ENCODE measurements at places on chromosomes 6 and 20.
A peak's percentile ranks its signal among the peaks of the same experiment; 100 is the strongest.

DNA sequence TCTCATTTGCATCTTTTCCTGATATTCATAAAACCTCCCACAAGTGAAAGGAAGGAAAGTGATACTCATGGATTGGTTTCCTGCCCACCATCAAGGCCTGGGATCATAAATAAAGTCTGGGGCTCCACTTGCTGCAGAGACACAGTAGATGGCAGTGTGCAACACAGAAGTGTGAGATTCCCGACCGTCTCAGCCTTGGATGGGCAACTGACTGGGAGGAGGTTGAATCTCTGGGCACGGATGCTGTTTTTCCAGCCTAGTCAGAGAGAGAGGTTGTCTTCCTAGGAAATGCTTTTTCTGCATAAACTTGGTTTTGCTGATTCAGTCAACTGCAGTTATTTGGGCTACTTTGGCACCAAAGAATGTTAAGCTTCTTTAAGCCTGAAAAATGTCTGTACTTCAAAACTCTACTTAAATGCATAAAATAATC lies 9.9 kb upstream of the RFPL4B start:
- peak; percentile 86 for DNase-seq

DNA sequence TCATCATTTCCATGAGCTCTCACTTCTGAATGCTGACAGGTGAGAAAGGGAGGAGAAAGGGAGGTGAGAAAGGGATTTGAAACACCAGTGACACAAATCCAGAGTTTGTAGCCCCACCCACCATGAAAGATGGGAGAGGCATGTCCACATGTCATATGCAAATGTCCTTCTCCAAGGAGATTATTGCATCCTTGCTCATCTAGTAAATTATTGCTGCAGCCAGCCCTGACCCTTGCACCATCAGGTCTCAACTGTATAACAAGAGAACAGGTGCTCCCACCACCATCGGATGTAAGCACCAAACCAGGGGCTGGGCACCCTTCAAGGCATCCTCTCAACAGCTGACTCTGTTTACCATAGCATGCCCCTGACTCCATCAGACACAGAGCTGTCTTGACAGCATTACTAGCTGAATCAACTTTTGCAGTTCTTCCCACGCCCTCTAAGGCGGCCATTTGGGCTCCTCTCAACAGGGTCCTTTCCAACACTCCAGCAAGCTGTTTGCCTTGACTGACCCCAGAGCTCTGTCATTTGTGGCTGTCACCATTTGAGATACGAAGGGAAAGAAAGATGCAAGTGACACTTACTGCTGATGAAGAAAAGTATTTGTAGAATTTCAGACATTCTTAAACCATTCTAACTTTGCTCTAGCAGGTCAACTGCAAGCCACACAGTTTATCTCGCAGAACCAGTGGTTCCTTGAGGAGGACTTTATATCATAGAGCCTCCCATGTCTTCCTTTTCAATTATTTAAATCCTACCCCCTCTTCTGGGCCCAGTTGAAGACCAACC lies 14.2 kb downstream of the GFOD1 start:
- DNase-seq, result no peak

- no peak for DNase-seq
Measured at GRCh38 chr20:49833483-49833882, 20.9 kb downstream of the SLC9A8 start.

- no peak for DNase-seq
Measured at GRCh38 chr6:138999949-139000725, 12.1 kb upstream of the REPS1 start.

DNA sequence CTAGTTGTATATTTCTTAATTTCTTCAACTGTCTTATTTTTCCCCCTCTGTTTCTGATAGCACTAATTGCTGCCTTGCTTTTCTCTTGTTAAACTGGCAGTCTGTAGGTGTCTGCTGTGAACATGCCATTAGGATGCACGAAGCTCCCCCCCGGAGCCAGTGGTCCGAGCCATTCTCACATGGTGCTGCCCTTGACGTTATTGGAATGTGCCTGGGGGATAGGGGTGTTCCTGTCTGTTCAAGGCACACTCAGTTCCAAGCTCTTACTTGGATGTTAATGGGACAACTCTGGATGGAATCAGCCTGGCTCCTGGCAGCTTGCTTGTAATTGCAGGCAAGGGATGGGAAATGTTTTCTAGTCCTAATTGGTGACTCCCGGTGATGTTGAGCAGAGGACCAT lies 68.4 kb downstream of the RREB1 start:
- DNase-seq, result no peak

- peak; percentile 25 for DNase-seq
Measured at GRCh38 chr20:24781418-24781980, 167.6 kb upstream of the CST7 start.

DNA sequence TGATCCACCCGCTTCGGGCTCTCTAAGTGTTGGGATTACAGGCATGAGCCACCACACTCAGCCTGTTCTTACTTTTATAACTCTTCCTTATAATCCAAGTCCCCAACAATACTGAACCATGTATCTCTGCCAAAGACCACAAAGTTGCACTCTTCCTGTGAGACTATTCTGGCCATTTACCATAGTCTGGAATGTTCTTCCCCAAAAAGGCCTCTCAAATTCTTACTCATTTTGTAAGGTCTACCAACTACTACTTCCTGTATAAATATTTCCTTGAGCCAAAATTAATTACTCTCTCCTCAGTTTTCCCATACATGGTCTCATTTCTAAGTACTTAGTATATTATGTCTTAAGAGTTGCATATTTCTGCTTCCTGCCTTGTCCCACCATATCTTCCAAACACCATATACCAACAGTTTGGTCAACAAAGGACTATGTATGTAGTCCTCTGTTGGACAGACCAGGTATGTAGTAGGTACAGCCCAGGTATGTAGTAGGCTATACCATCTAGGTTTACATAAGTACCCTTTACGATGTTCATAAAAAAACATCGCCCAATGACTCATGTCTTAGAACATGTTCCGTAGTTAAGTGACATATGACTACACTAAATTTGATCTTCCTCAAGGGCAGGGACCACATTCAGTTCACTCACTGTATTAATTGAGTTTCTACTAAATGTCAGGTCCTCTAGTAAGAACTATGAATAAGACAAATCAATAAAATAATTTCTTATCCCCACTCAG lies 22.0 kb downstream of the RANBP9 start:
- DNase-seq, result no peak

GRCh38 chr6:28980852-28981430 lies 24.2 kb downstream of the ZNF311 start:
- peak; percentile 72 for DNase-seq

DNA sequence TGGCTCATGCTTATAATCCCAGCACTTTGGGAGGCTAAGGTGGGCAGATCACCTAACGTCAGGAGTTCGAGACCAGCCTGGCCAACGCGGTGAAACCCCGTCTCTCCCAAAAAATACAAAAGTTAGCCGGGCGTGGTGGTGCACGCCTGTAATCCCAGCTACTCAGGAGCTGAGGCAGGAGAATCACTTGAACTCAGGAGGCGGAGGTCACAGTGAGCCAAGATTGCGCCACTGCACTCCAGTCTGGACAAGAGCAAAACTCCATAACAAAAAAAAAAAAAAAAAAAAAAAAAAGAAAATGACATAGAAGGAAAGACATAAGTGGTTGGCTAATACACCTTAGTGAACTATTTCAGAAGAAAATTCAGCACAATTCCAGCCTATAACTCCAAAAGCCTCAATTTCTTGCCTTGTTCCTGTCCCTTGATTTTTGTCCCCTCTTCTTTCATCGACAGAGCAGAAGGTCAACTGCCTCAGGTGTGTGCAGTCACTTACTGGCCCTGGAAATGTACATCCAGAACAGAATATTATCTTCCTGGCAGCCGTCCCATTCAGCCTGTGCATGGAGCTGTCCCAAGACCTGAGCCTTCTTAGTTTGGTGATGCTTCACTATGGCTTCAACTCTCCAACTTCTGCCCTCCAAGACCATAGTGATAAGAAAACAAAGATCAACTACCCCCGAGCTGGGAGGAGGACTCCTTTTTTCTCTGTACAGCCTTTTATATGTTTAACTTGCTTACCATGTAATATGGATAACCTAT lies 117.6 kb downstream of the LY86 start:
- no peak for DNase-seq

- no peak for DNase-seq
Measured at GRCh38 chr20:47305667-47306066, 50.8 kb downstream of the ZMYND8 start.

DNA sequence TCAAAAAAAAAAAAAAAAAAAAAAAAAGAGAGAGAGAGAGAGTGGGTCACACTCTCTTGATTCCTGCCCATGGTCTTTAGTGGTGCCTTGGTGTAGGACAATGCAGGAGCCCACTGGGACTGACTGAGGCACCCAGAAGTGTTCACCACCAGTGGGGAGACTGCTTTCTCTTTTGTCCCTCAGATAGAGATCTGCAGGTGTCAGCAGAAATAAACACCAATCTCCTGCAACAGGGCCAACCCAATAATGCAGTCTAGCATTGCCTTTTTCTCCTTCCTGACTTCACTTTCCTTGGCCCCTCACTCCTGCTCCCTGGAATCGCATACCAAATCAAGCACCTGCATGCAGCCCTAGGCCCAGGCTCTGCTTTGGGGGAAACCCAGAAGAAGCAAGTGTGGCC lies 39.0 kb upstream of the CCDC28A start:
- no peak for DNase-seq

DNA sequence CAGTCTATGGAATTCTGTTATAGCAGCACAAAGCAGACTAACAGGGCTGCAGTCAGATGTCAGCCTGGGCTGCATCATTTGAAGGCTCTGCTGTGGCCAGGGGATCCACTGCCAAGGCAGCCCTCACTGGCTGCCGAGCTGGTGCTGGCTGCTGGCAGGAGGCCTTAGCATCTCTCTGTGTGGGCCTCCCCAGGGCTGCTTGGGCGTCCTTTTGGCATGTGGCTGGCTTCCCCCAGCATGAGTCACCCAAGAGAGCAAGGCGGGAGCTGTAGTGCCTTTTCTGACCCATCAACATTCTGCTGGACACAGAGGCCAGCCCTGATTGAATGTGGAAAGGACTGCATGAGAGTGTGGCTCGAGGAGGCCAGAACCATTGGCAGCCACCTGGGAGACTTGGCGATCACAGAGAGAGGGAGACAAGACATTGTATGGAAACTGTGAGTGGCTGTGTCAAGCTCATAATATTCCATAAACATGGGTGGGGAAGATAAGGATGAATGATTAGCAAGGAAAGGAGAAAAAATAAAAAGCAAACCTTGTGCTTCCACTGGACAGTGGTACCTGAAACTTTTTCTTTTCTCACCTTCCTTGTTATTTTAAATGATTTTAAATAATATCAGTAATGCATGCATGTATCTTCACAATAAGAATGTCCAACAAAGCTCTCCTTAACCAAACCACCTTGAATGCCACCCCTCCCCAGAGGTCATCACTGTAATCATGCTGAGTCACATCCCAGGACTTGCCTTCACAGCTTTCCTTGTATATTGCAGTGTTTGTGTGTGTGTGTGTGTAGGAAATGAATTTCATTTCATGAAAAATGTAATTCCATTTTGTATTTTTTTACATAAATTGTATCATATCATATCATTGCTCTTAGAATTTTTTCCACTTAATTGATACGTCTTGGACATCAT lies 55.0 kb upstream of the VSX1 start:
- DNase-seq, result no peak

GRCh38 chr6:11229655-11230046 lies 2.8 kb downstream of the NEDD9 start:
- no peak for DNase-seq

GRCh38 chr20:59495166-59495565 lies 109.2 kb upstream of the PHACTR3 start:
- DNase-seq, result no peak

DNA sequence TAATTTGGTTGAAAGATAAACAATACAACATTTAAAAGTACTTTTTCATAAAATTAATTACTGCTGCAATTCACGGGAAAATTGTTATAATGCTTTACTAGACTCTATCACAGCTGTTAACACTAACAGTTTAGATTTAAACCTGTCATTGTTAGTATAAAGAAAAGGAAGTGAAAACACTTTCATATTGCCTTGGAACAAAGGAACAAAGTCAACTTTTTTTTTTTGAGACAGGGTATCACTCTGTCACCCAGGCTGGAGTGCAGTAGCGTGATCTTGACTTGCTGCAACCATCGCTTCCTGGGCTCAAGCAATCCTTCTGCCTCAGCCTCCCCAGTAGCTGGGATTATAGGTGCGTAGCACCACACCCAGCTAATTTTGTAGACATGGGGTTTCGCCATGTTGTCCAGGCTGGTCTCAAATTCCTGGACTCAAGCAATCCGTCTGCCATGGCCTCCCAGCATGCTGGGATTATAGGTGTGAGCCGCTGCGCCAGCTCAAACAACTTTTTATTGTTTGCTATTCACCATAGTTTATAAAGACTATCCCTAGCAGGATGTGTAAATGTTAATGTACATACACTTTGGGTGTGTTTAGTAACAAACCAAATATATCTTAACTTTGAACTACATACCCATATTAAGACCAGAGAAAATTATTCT lies 22.1 kb downstream of the SLC35A1 start:
- DNase-seq, result no peak

DNA sequence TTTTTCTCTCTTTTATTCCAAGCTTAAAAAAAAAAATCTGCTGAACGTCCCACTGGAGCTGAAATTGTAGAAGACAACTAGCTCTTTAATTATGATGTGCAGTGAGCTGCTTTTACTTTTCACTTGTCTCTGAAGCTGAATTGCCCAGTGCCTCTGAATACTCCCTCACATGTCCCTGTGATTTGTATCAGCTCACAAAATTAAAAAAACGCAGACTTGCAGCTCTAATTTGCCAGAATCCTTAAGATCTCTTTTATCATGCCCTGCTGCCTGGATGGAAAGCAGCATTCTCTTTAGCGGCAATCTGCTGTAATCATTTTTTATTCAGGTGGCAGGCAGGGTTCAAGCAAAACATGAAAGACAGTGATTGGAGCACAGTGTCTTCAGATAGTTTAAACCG lies 443.8 kb upstream of the SPTLC3 start:
- DNase-seq, result no peak

DNA sequence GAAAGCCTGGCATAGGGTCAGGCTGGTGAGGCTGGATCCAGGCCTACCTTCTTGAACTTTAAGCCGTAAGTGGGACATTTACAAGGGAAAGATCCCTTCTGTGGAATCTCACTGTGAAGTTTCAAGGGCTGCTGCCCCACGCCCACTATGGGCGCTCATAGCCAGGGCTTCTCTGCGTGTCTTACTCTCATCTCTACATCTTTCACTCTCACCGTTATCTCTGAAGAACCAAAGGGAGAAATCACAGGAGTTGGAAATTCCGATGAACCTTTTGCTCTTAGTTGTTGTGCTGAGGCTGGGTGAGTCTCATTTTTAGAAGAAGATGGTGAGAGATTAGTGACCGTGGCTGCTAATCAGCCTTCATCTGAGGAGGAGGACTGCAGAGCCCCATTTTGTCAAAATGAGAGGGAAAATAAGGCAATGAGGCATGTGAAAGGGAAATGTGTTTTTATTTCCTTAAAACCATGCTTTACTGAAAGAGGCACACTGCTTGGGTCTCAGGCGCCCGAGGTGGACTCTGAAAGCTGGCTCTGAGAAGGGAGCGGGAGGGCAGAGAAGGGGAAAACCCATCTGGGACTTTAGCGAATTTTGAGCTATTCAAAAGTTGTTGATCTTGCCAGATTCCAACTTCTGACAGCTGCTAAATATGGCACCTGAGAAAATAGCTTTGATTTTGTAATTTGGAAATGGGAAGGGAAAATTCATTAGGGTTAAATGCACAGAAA lies 301.5 kb downstream of the CLIC5 start:
- no peak for DNase-seq
